ENCODE measurements at places on chromosomes 4 and X.

- DNase-seq = no peak
Measured at GRCh38 chr4:42119886-42120285, 32.6 kb downstream of the BEND4 start.

DNA sequence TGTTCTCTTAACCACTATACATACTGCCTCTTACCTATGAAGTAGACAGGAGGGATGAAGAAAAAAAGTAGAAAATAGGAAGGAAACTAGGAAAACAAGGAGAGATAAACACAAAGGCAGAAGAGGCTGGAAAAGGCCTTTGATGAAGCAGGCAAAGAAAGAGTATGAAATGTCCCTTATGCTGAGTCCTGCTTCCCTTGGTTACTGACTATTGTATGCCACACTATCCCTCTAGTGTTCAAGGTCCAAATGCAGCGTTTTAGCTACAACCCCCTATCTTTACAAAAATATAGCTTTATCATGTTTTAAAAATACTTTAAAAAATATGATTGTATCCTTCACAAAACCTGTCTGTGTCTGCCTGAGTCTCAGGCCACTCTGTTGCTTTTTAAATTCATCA, 233.1 kb downstream of the CAMK2D start:
- DNase-seq = no peak

GRCh38 chrX:57155171-57155570, 18.0 kb upstream of the SPIN2A start:
- DNase-seq = no peak

GRCh38 chr4:88522702-88523324, 763 bp downstream of the PYURF start:
- no peak for DNase-seq

- no peak for DNase-seq
Measured at GRCh38 chr4:84804136-84804535, 162.4 kb downstream of the WDFY3 start.

DNA sequence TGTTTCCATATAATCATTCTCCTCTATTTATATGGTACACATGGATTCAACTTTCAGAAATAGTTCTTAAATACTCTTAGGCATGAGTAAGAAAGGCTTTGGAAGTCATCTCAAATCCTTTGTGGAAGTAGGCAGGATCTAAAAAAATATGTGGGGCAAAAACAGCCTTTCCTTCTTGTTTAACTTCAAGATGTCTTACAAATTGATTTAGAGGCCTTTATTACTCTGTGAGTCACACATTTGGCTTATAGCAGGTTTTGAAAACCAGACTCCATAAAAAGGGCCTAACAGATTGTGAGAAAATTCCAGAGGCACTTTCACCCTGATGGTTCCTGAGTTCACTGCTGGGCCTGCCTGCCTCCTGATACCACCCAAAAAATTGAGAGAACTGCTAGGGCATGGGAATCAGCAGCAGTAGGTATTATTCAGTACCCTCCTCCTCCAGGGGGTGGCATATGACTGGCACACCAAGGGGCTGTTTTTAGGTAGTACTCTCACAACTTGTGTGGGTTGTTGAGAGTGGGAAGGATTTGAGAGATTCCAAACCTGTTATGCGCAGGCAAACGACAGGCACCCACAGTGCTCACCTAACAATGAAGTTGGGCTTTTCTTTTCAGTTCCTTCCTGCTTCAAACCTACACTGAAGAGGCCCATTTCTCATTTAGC, 162.7 kb upstream of the MBNL3 start:
- DNase-seq = no peak
